ENCODE measurements at places on chromosomes 3 and 15.

DNA sequence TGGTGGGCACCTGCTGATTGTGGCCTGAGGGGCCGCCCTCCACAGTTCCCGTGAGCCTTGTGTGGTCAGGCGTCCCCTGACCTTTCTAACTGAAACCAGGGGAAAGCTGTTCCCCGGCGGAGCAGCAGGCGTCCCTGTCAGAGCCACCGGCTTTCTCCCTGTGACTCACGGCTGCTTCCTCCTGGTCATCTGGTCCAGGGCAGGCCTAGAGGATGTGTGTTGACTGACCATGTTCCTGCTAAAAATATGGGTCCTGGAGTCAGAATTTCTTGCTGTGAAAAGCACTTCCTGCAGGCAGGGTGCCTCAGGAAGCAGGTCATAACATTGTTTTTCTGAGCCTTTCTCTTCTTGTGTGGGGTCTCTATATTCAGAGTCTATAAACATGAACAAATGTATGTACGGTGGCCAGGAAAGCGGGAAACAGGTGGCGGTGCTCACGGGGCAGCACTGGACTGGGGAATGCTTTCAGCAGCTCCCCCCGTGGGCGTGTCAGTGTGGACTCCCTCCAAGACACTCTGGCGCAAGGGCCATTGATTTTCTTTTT, 38.4 kb upstream of the CGNL1 start:
- DNase-seq: no peak

DNA sequence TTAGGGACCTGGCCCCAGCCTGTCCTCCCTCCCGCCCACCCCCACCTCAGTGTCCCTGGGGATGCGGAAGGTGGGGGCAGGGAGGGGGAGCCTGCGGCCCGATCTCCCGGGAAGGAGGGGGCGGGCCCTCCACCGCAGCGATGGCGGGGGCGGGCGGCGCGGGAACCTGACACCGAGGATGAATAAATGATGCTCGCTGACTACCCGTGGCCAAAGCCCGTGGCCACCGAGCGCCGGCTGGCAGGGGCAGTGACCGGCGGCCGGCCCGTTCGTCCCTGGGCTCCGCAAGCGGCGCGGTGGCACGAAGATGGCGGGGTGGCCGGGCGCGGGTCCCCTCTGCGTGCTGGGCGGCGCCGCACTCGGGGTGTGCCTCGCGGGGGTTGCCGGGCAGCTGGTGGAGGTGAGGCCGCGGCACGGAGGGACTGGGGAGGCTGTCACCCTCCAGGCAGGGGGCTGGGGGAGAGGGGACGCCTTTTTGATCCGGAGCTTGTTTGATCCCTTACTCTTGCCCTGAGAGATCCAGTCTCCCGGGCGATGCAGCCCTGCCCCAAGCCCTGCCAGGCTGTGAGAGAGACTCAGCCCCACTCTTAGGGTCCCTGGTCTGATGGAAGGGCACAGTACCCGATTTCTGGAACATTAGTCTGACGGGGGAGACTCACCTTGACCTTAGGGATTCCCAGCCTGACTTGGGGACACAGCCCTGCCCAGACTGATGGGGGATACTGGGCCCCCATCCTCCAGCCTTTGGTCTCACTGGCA, at the start of gene TMIE:
Gene TMIE, plus strand, starts transcription at position 212 of the 759 bp plus-strand sequence. Its CDS starts 96 bp downstream, at position 308.
- no peak for DNase-seq

GRCh38 chr3:146104068-146104467, 56.9 kb downstream of the PLOD2 start:
- DNase-seq: no peak

DNA sequence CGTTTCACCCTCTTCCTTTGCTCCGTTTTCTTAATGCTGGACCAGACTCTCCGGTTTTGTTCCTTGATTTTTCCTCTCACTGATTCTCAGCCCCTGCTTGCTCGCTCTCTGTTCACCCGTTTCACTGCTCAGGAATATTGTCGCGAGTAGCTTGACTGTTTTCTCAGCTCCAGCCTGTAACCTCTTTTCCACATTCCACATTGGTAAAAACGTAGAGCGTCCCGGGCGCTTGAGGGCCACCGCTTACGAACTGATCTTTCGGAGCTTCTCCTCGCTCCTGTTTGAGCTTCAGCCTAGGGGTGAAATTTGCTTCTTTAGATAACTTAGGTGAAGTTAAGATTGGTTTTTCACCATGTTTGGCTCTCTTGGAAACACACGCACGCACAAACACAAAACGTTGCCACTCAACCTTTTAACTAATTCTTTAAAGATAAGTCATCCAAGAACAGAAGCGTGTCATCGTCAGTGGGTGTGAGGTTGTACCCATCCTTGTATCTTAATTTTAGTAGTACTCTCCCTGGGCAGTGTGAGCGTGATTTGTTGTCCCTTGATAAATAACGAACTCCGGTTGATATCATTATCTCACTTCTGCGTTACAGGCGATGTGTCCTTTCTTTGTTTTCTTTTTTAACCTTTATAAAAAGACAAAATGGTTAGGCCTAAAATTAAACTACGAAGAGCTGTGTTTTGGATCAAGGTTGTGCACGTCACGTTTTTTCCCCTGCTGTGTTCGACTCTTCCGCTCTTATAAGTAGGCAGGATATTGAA, 1.0 kb downstream of the PAK2 start:
- DNase-seq: peak; percentile 58

DNA sequence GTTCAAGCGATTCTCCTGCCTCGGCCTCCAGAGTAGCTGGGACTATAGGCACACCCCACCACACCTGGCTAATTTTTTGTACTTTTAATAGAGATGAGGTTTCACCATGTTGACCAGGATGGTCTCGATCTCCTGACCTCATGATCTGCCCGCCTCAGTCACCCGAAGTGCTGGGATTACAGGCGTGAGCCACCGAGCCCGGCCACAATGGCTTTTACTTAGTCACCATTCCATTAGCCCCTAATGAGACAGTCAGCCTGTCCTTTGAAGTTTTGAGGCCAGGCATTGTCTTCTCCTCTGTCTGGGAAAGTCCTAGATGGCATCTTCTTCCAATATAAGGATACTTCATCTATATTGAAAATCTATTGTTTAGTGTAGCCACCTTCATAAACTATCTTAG, 515.9 kb downstream of the RBMS3 start:
- no peak for DNase-seq

DNA sequence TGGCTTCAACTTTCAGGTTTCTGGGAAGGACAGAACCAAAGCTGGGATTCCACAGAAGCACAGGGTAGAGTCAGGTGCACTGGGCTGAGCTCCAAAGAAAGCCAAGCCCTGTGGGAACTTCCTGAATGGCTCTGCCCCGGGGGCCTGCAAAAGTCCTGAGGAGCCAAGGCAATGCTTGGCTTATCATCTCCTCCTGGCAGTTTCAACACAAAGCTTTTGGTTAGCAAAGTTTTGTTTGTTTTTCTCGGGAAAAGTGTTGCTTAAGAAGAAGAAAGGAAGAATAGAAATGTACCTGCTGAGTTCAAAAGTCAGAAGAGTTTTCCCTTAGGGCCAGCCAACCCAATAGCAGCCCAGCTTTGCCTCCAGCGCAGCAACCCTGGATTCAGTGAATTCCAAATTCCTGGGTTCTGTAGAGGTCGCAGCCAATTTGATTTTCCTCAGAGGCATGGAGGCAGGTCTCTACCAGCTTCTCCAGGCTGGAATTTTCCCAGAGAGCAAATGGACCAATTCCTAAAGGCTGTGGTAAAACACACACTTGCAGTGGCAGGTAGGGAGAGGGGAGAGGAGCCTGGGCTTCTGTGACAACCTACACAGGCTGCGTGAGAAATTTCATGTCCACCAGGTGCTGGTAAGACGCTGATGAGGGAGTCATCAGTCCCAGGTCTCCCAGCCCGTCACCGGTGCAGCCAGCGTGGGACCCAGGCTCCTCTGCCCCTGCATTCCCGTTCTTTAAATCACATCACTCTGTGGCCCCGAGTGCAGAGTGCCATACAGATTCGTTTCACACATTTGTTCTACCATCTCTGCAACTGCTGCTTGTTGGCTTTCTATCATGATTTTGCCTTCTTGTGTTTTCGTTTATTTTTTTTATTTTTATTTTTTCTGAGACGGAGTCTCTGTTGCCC, 54.3 kb upstream of the SNRPA1 start:
- no peak for DNase-seq

GRCh38 chr3:45321607-45322391, 66.6 kb upstream of the LARS2 start:
- DNase-seq: no peak

- no peak for DNase-seq
Observed at GRCh38 chr15:59587085-59587826, 24.3 kb upstream of the GCNT3 start.

DNA sequence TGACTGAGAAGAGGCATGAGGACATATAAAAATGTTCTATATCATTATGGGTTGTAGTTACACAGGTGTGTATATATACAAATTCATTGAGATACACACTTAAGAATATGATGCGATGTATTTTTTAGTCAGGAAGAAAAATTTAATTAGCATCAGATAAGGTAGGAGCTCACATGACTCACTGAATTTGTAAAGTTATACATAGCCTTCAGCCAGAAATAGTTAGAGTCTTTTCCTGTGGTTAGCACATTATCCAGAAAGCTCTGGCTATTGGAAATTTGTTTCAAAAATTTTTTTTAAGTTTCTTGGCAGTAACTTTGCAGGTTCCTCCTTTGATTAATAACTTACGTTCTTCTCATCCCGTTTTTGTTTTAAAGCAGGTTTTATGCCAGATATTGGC, 88.6 kb downstream of the STT3B start:
- DNase-seq: no peak

DNA sequence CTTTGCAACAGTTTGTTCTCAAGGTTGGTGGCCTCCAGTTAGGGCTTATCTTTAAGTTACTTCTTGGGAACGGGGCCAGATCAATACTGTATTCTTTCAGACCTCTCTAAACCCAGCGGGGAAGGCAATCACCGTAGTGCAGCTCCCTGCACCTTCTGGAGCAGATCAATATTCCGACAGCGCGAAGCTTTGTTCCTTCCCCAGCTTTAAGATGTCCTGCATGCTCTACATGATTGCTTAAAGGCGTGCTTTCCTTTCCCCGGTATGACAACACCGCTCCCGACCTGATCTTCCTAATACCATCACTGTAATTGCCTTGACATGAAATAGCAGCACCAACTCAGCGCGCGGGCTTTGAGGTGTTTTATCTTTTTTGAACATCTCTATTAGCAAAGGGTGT, 755.2 kb downstream of the NR2F2 start:
- DNase-seq: no peak

DNA sequence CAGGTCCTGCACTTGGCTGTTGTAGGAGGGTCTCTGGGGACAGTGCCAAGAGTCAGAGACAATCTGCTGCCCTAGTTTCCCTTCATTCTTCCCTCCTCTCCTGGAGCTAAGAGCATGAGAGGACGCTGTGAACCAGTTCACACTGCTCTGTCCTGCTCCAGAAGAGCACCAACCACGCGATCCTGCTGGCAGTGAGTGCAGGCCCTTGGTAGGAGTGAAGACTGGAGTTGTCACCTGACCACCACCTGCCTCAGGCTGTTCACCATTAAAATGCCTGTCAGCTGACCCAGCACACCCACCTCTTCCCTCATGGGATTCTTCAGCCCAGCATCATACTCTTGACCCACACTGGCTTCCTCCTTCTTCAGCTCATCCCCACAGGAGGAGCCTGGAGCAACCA, 2.9 kb downstream of the TM6SF1 start:
- no peak for DNase-seq

GRCh38 chr3:128447561-128448013, 19.1 kb downstream of the DNAJB8 start:
- DNase-seq: no peak

GRCh38 chr3:131714585-131715220, 211.9 kb upstream of the MRPL3 start:
- DNase-seq: no peak

DNA sequence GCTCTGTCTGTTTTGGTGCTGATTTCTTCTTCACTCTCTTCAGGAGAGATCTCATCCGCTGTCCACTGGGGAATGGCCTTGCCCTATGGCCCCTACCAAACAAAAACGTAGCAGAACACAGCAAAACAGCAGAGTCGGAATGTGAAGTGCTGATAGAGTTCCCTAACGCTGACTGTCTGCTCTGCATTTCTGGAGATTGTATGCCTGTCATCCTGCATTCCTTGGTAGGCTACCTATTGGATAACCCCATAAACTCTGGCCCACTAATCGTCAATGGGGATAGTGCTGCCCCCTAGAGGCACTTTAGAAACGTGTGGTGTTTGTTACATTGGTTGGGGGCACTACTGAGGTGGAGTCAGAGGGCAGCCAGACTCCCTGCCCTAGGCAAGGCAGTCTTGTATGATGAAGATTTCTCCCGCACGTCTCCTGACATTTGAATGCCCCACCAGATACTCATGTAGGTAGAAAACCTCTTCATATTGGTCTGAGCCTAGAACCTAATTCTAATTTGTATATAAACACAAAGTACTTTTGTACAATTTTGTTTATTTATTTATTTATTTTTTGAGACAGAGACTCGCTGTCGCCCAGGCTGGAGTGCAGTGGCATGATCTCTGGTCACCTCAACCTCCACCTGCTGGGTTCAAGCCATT, 15.6 kb upstream of the MAGEF1 start:
- peak; percentile 51 for DNase-seq

DNA sequence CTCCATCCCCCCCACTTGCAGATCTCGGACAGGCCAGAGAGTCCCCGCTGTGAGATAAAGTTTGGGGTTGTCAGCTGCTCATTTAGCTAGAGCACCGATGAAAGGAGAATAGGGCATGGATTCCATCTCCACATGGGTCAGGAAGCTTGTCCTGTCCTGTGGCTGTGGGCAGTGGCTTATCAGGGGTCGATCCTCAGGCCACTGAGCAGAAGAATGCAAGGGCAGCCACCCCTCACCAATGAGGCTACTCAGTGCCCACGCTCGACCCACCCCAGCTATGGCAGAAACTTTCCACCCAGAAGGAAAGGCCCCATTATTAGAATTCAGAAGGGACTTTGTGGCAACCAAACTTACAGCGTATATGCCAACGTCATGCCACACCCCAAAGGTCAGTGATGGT, 43.3 kb downstream of the CPN2 start:
- DNase-seq: no peak

DNA sequence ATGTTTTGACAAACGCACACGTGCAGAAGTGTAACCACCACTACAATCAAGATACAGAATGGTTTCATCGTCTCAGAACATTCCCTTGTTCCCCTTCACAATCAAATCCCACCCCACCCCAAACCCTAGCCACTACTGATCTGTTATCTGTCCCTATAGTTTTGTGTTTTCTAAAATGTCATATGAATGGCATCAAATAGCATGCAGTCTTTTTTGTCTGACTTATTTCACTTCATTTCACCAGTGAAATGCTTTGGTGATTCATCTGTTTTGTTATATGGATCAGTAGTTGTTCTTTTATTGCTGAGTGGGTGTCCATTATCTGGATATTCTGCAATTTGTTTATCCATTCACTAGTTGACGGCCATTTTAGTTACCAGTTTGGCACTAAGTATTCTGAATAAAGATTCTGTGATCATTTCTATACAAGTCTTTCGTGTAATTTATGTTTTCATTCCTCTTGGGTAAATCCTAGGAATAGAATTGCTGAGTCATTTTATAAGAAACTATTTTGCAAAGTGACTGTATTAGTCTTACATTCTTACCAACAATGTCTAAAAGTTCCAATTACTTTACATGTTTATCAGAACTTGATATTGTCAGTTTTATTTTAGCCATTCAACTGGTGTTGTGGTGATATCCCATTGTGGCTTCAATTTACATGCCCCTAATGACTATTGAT, 232.8 kb downstream of the CLSTN2 start:
- no peak for DNase-seq

Measured in HCEC 1CT (cell line).